ENCODE measurements at places on chromosomes 7 and 10.

GRCh38 chr10:49741108-49741995 lies 20.8 kb downstream of the OGDHL start:
- no peak for DNase-seq

DNA sequence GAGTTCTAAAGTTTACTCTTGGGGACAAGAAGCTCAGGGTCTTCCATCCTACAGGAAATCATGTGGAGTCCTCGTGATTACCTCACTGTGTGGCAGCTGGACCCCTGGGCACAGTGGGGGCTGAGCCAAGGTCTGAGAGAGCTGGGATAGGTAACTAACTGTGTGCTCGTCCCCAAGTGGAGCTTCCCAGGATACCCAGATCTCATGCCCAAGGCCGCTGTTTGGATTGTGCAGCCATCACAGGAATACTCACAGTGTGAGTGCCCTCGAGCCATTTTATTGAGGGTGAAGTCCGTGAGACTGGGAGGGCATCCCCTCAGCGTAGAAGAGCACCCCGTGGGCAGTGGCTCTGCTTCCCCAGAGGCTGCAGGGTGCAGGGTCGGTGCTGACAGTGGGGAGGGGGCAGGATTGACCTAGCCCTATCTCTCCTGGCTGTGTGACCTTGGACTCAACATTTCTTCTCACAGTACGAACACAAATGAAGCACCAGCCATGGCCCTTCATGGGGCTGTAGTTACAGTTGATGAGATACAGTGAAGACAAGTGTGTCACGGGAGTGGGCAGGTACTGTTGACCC lies 69.6 kb upstream of the LEP start:
- no peak for DNase-seq

GRCh38 chr10:82420001-82420400 lies 545.0 kb downstream of the NRG3 start:
- DNase-seq = no peak

GRCh38 chr10:126458466-126458865 lies 70.2 kb upstream of the ADAM12 start:
- DNase-seq = no peak

- no peak for DNase-seq
These were observed 24.1 kb downstream of the PDLIM1 start for GRCh38 chr10:95266674-95267095.

DNA sequence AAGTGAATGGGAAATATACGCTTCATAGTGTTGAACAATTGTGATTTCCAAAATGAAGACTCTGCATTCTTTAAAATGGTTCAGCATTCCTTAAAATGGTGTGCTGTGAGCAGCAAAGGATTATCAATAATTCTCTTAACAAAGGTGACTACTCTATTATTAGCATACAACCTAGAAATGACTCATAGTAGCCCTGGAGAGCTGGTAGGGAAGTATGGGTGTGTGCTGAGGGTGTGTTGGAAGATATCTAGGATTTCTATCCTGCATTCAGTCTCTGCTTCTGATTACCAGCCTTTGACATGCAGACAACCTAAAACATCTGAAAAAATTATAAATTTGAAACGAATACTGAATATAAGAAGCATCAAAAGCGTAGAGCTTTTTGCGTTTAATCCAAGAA lies 72.5 kb downstream of the SEMA3D start:
- no peak for DNase-seq

DNA sequence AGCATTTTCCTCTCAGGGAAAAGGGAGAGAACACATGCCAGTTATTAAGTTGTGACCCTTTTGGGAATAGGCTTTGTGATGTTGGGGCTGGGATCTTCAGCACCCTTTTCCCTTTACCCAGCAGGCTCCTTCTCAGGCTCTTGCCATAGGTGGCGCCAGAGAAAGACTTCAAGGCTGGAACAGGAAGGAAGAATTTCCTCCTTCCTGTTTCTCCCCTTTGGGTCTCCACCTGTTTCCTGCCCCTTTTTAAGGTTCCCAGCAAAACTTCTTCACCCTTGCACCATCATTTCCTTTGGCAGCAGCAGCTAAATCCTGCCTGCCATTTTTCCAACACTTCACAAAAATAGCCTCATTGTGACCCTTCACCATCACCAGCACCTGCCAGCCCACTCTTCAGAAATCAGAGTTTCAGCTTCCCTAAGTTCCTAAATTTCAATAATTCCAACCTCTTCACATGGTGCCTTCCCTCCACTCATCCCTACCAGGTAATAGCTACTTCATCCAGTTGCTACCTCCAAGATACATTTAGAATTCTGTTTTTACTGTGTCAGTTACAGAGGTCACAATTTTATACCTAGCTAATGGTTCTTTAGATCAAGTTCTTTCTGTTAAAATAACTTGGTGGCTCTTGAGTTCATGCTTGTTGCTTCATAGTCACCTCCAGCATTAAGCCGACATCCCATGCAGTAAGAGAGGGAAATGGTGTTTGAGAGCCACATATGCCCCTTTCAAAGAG lies 22.4 kb upstream of the FOXK1 start:
- no peak for DNase-seq

GRCh38 chr7:30468791-30469190 lies 9.8 kb downstream of the NOD1 start:
- no peak for DNase-seq

DNA sequence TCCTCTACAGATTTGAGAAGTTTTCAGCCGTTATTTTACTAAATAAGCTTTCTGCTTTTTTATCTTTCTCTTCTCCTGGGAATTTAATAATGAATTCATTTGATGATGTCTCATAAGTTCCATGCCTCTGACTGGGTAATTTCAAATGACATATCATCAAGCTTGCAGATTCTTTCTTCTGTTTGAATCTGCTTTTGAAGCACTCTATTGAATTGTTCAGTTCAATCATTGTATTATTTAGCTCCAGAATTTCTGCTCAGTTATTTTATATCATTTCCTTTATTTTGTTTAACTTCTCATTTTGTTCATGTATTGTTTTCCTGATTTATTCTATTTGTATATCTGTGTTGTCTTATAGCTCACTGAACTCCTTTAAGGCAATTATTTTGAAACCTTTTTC lies 196.9 kb upstream of the CNTNAP2 start:
- no peak for DNase-seq

GRCh38 chr7:121172484-121172883 lies 156.3 kb upstream of the WNT16 start:
- no peak for DNase-seq

GRCh38 chr7:132740176-132740575 lies 163.9 kb upstream of the PLXNA4 start:
- no peak for DNase-seq

- no peak for DNase-seq
These were observed 279.2 kb downstream of the CXCL12 start for GRCh38 chr10:44105696-44106095.

GRCh38 chr10:65628493-65629139 lies 1297.2 kb upstream of the LRRTM3 start:
- no peak for DNase-seq

DNA sequence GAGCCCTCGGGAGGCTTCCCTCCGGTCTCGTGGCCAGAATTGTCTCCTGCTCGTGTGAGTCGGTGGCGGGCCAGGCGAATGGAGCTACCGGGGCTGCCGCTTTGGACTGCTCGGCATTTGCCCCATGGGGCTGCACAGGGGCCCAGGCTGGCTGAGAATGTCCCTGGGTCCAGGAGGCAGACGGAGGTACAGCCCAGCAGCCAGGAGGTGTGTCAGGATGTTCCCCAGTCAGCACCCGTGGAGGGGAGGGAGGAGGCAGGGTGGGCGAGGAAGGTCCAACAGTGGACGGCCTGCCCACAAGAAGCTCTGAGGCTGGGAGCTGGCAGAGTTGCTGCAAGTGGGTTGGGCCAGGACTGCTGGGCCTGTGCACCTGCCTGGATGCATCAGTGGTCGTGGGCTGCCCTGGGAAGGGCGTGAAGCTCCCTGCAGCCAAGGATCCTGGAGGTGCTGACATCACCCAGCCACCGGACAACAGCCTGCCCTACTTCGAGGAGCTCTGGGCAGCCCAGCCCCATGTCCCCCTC lies 46.4 kb downstream of the PDGFA start:
- no peak for DNase-seq

DNA sequence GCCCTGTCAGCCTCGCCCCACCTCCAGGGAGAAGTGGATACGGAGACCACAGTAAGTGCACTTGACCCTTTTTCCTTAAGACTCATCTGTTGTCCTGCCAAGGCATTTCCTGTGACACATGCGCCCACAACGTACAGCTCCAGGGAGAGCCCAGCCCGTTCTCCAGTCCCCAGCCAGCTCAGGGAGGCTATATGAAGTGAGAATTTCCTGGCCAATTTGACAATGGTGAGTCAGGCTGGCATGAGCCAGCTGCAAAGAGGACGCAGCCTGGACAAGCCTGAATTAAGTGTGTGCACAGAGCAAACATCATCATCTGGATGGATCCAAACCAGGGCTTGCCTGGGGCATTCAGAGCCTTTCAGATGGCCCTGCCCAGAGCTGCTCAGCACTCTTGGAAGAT lies 244.8 kb downstream of the KCNMA1 start:
- DNase-seq = no peak

DNA sequence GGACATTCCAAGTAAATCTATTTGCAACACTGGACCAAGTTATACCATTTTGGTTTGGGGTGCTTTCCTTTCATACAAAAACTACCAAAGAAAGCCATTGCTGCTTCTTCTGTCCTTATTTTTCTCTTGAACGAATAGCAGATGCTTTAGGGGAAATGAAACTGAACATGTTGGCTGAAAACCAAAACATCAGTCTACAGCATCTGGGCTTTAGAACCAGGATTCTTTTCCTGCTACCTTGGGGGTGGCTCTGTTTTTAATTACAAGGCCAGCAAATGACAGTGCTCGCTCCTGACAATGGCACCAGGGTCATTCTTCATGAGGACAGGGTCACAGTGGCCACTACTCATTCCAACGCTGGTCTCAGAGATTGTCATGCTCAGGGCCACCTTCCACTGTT lies 80.3 kb downstream of the WDR11 start:
- no peak for DNase-seq

DNA sequence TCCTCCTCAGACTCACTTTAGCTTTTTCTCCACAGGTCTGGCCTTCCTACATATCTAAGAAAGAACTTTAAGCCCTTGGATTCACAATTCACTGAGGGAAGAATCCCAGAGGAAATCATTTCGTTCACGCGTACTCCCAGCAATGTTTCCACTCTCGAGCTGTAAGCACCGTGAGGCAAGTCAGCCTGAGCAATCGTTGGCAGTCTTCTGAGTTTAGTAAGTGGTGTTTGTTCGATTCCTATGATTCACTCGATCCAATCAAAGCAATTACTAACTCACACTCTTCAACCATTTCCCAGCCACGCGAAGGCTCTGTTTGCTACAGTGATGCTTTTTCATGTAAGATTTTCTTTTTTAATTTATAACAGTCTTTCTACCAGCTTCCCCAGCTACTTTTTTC lies 10.2 kb upstream of the PRLHR start:
- no peak for DNase-seq

GRCh38 chr10:79072041-79072441 lies 3.3 kb downstream of the ZMIZ1 start:
- no peak for DNase-seq

- DNase-seq = no peak
These were observed 78.6 kb downstream of the TRRAP start for GRCh38 chr7:98956937-98957336.

DNA sequence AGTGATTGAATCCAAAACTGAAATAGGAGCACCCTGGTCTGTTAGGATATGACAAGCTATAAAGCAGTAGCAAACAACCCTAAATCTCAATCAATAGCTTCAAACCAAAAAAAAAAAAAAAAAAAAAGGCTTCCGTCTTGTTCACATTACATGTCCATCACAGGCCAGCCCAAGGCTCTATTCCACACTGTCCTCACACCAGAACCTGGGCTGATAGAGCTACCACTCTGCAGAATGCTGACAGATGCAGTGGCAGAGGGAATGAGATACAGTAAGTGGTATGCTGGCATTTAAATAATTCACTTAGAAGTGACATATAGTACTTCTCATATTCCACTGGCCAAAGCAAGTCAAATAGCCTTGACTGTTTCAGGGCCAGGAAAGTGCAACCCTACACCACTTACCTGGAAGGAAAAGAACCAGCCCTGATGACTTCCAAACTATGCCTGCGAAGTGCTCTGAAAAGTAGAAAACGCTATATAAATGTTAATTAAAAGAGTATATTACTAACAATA lies 5.8 kb downstream of the CDCA7L start:
- DNase-seq = no peak

DNA sequence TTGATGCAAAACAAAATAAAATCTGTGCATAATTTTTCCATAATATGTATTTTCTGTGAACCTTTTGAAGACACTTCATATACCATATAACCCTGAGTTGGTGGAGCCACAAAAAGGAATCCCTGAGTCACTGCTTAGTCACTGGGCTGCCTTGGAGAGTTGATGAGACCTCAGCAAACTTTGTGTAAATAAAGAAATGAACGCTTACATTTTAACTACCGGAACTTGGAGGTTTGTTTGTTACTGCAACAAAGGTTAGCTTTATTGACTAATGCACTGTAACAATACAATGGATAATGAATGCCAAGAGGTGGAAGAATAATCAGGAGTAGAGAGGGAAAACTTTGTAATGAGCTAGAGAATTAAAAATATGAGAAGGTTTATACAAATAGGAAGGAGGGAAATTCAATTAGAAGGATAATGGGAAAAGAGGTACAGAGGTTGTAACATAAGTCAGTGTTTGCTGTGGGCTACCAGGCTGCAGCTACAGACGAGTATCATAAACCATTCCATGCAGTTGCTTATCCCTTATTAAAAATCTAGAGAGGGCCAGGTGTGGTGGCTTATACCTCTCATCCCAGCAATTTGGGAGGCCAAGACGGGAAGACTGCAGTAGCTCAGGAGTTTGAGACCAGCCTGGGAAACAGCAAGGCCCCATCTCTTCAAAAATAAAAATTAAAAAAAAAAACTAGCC lies 1042.1 kb downstream of the TYW1 start:
- no peak for DNase-seq

- DNase-seq = no peak
These were observed 10.0 kb downstream of the SFTPD start for GRCh38 chr10:79938728-79939406.

DNA sequence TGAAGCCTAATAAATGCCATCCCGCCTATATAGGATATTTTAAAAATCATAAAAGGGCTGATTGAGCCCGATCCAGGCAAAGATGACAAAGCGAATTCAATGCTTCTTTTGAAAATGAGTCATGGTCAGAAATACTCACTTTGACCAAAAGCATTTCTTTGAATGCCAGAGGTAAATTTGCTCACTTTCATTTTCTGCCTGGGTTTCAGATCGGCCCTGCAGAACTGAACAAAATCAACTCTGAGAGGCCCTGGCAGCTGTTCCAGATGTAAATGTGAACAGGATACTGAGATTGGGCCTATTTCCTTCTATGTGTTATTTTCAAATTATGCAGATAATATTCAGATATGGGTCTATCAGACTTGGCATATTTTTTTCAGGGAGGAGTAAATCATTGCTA lies 114.8 kb upstream of the ARID5B start:
- DNase-seq = no peak

Data from activated CD4-positive, alpha-beta T cell treated with anti-CD3 and anti-CD28 coated beads for 24 hours (primary cell).